ENCODE measurements at places on chromosomes 3 and 15.
A peak's percentile ranks its signal among the peaks of the same experiment; 100 is the strongest.

DNA sequence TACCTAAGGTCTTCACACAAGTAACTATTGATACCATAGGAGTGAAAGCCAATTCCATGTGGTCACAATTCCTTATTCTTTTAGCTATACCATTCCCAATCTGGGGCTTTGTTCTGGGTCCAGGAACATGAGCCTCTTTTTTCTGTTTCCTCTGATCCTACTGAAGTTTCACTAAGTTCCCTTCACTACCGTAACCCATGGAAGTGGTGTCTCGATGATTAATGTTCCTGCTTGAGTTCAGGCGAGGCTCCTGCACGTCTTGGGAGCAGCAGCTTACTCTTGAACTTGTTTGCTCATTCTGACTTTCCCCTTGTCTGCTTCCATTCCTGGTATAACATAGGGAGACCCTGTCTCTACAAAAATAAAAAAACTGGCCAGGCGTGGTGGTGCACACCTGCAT, 23.6 kb downstream of the ZNF592 start:
- DNase-seq: no peak

DNA sequence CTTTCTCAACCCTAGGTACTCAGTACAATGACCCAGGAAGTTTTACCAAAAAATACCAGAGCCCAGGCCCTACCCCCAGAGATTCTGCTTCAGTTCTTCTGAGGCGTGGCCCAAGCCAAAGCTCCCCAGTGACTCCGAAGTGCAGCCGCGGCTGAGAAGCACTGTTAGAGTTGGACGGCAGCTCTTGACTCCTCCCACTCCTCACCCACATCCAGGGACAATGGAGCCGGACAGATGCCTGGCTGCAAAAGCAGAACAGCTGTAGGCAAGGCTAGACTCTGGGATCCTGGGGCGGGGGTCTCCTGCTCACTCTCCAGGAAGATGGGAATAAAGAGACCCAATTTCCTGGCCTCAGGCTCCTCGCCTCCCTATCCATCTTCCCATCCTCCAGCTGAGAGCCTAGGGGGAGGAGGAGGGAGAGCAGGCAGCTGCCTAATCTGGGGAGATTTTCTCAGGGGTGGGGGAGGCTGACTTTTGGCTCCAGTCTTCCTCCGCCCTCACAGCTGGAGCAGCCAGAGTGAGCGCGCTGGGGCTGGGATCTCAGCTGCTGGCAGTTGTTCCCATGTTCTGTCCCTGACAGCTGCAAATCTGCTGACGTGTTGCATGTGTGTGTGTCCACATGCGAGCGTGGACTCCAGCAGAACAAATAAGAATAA, 223.8 kb downstream of the OPA1 start:
- peak; percentile 50 for DNase-seq

DNA sequence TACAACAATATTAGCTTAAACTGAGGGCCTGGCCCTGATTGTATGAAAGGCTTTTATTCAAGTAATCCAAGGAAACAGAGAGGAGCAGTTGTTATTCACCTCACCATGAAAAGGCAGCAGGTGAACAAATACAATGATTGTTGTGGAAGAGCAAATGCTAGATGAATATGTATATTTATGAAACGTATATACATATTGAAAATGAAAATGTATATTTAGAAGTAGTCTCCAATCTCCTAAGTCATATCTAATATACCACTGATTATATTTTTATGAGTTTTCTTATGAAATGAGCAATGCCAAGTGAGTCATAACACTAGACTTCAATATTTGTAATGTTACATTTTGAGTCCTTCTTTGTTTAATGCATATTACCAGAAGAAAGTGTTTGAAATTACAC, 116.2 kb upstream of the KCNMB2 start:
- DNase-seq: peak; percentile 97

DNA sequence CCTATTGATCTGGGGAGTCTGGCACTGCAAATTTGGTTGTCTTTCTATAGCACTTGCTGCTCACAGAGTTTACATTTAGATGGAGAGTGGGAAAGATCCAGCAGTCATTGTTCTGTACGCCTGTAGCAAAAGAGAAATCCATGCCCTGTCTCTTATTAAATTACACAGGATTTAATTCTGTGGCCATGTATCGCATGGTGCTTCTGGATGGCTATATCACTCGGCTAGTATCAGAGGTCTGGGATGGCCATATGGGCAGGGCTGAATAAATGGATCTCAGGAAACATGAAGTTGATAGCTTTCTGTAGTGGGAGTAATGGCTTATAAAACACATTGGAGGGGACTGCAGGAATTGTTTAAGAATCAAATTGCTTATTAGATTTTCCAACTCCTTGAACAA, 325.8 kb upstream of the DPH6 start:
- DNase-seq: no peak

GRCh38 chr3:160725338-160725737, 30.7 kb upstream of the PPM1L start:
- no peak for DNase-seq

GRCh38 chr3:170331143-170331542, 26.4 kb upstream of the SKIL start:
- no peak for DNase-seq

GRCh38 chr3:62277450-62277849, 95.9 kb downstream of the FEZF2 start:
- DNase-seq: no peak

DNA sequence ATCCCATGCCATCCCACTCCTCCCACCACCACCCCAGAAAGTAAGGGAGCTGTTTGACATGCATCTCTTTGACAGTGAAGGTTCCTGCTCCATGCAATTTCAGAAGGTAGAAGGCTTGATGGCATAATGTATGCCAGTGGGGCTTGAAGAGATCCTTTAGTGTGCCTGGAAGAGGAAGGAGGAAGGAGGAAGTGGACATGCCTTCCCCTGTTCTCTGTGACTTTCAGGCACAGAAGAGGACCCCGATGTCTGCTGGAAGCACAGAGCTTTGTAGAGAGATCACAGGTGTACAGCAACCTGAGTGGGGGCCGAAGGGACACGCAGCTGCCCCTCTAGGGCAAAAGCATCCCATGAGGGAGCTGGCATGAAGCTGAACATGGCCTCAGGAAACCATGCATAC, 171.6 kb downstream of the CD47 start:
- DNase-seq: no peak

DNA sequence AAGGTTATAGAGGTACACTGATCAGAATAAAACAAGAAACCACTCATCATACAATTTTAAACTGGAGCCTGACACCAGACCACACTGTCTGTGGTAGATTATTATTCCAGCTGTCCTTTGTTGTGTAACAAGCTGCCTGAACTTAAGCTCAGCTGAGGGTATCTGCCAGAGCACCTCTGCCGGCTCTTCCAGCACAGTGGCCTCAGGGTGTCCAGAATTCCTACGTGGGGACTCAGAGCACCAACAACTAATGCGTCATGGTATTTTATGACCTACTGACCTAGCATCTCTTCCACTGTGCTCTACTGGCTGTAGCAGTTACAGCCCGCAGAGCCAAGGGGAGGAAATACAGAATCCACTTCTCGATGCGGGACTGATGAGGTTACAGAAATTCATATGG, 15.6 kb upstream of the RAF1 start:
- DNase-seq: no peak

- no peak for DNase-seq
These were observed 517.3 kb downstream of the MECOM start for GRCh38 chr3:169146179-169146665.

- DNase-seq: no peak
These were observed 32.9 kb upstream of the CSPG5 start for GRCh38 chr3:47611576-47611975.

DNA sequence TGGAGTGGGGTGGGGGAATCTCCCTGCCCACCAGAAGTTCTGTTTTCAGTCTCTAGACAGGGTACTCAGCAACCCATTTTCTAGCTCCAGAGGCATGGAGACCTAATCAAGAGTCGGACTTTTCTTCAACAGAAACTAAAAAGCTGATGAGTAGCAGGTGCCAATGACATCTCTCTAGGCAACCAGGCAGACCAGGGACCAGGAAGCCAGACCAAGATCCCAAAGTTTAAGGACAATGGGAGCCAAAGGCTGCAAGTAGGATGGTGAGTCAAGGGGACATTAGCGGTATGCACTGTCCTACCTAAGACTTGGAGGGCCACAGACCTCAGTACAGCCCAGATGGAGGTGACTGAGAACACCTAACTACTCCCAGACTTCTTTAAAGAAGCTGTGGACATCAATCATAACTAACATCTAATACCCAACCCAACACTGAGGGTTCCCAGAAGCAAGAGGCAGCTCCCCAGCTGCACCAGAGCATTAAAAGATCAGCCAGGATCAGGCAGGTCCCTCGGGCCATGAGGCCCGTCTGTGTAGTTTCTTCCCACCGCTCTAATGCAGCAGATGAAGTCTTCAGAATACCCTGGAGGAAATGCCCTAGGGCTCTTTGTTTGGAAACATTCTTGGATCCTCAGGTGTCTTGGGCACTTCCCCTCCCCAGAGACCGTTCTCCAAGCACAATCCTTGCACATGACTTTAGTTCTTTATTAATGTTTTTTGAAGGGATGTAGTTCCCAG, 979 bp downstream of the CCDC71 start:
- no peak for DNase-seq

DNA sequence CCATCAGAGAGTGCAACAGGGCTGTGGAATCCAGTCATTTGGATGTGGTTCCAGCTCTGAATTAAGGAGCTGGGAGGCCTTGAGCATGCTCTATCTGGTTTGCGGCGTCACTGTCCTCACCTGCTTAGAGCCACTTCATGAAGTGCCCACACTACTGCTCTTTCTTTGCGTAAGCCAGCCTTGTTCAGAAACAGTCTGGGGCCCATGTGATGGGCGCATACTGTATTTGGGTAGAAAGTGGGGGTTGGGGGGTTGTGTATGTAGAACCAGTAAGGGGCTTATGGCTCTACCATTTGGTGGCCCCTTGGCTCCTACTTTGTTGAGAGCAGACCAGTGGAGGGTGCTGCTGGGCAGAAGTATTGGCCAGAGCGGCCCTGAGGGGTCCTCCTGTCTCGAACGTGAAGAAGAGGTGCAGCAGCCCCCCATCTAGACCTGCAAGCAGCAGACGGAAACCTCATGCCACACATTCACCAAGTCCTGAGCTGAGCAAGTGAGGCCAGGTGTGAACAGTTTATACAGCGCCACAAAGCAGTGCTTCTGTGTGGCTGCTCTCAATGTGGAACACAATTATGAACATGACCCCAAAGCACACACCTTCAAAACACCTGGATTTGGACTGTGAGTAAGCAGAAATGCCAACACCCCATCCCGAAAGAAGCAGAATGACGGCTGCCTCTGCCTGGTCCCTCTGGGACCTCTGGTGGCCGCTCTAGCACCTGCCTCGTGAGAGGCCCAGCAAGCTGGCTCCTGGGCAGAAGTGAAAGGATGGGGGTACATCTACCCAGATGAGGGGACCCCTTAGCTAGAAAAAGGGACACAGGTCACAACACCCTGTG, 26.6 kb downstream of the SRPRB start:
- no peak for DNase-seq

DNA sequence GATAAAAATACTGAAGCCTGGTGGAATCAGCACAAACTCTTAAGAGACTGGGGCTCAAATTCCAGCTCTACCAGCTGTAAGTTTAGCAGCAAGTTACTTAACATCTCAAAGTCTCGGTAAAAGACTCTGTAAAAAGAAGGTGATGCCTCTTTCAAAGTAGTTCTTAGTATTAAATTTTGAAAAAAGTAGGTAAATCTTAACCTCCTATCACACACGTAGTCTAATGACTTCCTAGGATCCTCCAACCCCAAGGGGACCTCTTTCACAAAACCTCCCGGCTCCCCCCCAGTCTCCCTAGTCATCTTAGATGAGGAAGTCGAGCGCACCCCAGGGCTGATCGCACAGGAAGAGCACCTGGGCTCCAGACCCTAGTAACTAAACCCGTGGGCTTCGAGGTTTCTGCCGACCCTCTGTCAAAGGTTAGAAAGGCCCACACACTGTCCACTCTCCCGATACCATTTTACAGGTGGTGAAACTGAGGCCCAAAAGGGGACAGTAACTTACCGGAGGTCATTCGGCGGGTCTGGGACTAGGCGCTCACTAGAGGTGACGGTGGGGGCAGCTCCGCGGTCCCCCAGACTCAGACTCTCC, 427 bp downstream of the MBD4 start:
- no peak for DNase-seq

- no peak for DNase-seq
These were observed 678.7 kb upstream of the CFAP20DC start for GRCh38 chr3:59728587-59728908.

- DNase-seq: no peak
These were observed 30.1 kb upstream of the TBC1D23 start for GRCh38 chr3:100230710-100231109.

GRCh38 chr3:37620071-37620635, 241.5 kb upstream of the CTDSPL start:
- DNase-seq: no peak

DNA sequence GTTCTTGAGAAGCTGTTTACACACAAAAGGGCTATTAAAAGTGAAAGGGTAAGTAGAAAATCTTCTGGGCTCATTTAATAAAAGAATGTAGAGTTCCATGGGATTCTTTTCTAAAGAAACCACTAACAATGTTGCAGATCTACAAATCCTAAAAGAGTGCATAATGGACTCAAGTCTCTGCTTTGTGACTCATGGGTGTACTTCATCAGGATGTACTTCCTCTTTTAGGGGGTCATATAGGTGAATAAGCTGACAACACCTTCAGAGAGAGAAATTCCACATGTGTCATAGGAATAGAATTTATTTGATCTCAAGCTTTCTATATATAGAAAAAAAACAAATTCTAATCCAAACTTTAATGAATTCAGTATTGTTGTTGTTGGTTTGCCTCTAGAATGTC, 355.5 kb downstream of the TIGIT start:
- DNase-seq: no peak

- no peak for DNase-seq
These were observed 273.3 kb downstream of the NSUN3 start for GRCh38 chr3:94336046-94336753.
